RKO (cell line): ENCODE measurements at places on chromosomes 4 and X.

DNA sequence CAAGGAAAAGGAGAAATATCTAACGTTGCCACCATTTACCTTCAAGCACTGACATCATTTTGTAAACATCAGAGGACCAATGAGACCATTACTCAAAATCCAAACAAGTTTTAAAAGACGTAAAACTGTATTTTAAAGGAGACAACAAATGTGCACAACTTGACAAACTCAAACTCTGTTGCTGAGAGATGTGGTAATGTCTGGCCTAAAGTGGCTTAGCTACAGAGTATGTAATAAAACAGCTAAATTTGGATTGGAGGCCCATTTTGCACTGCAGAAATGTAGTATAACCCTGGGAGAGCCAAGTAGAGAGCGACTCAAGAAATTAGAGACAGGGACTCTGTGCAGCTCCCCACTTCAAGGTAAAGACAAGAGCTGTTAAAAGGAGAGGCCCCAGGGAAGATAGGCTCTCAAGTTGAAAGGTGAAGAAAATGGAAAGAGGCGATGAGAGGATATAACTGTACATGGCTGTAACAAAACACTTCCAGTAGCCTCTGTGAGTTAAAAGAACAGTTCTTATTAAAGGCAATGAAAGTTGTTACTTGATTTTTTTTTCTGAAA, 20.3 kb downstream of the UNC5C start:
- DNase-seq = no peak

DNA sequence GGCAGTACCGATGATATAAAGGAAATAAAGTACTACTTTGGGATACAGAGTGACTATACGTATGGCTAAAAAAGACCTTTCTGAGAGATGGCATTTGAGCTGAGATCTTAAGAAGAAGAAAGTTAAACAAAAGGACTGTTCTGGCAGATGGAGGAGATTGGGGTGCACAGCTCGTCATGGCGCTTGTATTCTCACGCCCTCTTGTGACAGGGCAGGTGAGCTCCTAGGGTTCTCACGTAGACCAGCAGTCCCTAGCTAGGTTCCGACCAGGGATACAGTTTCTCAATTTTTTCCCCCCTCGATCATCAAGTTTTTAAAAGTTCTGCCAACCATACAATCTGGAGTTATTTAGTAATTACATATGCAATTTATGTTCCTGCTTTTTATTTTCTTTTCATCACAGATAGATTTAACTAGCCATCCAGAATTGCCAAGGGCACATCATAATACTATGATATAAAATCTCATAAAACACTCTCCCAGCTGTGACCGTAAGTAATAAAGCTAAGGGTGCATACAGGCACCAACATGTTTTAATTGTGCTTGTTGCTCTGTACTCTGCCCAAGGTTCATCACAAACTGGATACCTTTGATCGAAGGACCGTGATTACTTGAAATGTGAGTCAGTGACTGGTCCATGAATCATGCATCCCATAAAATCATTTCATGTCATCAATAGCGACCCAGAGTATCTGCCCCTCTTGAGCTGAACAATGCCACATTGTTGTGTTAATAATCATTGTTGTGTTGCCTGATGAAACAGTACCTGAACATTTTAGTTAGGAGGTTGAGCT, 69.4 kb upstream of the ZNF518B start:
- no peak for DNase-seq

DNA sequence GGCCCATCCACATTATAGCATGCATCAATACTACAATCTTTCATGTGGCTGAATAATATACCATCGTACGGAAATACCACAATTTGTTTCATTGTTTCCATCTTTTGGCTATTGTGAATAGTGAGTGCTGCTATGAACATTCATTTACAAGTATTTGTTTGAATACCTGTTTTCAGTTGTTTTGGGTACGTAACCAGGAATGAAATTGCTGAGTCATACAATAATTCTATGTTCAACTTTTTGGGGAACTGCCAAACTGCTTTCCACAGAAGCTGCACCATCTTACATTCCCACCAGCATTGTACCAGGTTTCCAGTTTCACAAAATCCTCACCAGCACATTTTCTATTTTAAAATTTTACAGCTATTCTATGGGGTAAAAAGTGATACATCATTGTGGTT, 28.5 kb upstream of the MANBA start:
- DNase-seq = peak; percentile 43

DNA sequence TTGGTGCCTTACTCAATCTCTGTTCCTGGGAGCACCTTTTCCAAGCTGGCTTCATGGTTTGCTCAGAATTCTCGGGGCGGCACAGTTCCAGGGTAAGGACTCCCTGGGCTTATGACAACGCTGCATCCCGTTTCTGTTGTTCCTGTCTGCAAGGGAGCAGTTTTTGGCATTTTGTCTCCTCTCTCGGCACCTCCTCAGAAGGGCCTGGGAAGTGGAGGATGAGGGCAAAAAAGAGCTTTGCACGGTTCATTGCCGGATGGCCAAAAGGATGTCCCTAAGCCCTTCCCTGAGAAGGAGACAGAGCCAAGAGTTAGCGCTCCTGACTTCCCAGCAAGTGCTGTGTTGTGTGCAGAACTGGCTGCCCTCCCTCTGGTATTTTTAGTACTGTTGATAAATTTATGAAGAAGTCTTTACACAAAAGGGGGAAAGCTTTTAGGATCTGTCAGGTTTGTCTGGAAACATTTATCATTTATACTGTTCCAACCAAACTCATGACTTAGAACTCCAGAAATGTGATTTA, 13.4 kb downstream of the SRD5A3 start:
- DNase-seq = no peak

- DNase-seq = no peak
These were observed 127.4 kb downstream of the CPE start for GRCh38 chr4:165505958-165506837.

DNA sequence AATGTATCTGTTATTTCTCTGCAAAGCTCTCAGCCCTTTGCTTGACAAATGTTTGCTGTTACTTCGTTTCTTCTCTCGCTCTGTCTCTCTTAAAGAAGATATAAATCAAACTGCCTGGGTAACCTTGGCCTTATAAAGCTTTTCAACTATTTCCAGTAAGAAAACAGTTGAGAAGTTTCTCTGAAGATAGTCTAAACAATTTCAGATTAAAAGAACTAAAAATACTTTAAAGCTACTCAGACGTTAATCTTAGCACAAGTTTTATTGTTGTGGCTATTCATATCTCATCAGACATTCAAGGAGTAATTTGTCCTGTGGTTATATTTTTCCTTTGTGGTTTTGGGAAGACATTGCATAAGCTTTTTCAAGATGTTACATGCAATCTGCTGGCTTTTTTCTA, 22.6 kb downstream of the HOPX start:
- DNase-seq = no peak

DNA sequence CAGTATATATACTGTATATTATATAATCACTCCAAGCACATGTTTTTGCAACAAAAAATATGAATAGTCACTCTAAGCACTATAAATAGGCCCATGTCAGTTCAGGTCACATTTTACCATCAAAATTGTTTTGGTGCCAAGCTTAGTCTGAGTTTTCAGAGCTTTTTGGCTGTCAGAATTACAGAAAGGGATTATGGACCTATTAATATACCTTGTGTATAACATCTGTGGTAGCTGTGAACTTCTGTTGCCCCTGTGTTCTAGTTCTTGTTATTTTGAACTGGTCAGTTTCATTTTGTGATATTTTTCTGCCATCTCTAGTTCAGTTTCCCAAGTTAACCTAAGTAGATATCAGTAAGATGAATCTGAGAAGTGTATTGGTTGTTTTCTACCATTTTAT, 22.9 kb downstream of the EXOC1 start:
- no peak for DNase-seq
